Stomach (tissue), 19 donors: ENCODE measurements at places on chromosomes 16 and 17. TPM values are rescaled to one million over a fixed set of nuclear protein-coding genes. Genes with fewer than 3 reads are reported as not detected.

- H3K4me1 ChIP-seq, result no peaks in the 10 kb centered on the region
- no peak overlapping the region for H3K4me3 ChIP-seq
- no peak for DNase-seq
- H3K27ac ChIP-seq, result no peak overlapping the region
- H3K27me3 ChIP-seq, result no peaks in the 10 kb centered on the region
Observed at GRCh38 chr16:74936902-74937560, 47.9 kb downstream of the WDR59 start.

- peaks cover 29% of the 10 kb centered on the region for H3K4me1 ChIP-seq
- peak; percentile 67 for DNase-seq
- peaks cover 10% of the 10 kb centered on the region for H3K36me3 ChIP-seq
Observed at GRCh38 chr16:30184096-30184890, 891 bp downstream of the CORO1A start.

DNA sequence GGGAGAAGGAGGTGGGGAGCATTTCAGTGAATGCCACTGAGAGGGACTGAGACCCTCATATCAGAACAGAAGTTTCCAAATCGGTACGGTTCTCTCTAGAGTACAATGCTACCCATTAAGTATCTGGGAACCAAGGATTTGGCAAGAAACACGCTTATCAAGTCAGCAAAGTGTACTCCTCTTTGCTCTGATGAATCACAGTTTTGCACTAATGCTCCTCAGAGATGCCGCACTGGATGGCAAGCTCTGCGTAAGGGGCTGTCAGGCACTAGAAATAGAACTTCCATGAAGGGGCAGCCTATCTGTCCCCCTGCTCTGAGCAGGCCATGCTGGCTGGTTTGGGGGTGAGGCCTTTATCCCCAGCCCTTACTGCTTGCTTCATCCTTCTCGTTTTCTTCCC lies 4.8 kb upstream of the ABCC12 start:
- no peak overlapping the region for H3K27ac ChIP-seq
- H3K27me3 ChIP-seq, result peaks cover 16% of the 10 kb centered on the region
- DNase-seq, result no peak
- H3K36me3 ChIP-seq, result no peaks in the 10 kb centered on the region

- no peaks in the 10 kb centered on the region for H3K27me3 ChIP-seq
- H3K4me1 ChIP-seq, result no peaks in the 10 kb centered on the region
- no peak for DNase-seq
- no peak overlapping the region for H3K4me3 ChIP-seq
- H3K36me3 ChIP-seq, result no peaks in the 10 kb centered on the region
Observed at GRCh38 chr17:73391331-73392265, 79.8 kb upstream of the CDC42EP4 start.

KRTAP9-4 gene
- not detected for polyA plus RNA-seq

CNGB1 gene
- not detected for polyA plus RNA-seq
